ENCODE measurements at places on chromosomes 6 and 20.

- no peak for DNase-seq
These were observed 118.9 kb upstream of the BTN3A2 start for GRCh38 chr6:26246058-26246457.

DNA sequence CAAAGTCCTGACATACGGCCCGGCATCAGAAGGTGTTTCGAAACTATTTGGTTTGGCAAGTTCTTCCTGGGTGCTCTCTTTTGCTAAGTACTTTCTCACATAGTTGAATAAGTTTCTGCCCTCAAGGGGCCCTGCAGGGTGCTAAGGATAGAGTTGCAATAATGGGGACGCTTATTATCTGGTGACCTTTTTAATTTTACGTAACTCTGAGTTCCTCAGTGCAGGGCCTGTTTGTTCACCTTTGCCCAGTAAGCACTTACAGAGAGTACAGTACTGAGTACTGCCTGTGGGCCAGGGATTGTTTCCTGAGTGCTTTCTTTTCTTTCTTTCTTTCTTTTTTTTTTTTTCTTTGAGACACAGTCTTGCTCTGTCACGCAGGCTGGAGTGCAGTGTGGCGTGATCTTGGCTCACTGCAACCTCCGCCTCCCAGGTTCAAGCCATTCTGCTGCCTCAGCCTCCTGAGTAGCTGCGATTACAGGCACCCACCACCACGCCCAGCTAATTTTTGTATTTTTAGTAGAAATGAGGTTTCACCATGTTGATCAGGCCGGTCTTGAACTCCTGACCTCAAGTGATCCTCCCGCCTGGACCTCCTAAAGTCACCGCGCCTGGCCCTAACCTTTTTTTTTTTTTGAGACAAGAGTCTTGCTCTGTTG lies 4.5 kb upstream of the PXMP4 start:
- no peak for DNase-seq

GRCh38 chr20:61690993-61691838 lies 374.5 kb downstream of the TAF4 start:
- no peak for DNase-seq

- DNase-seq, result no peak
These were observed 59.8 kb upstream of the RREB1 start for GRCh38 chr6:7047966-7048365.

GRCh38 chr20:15113144-15113773 lies 775.8 kb upstream of the FLRT3 start:
- no peak for DNase-seq

GRCh38 chr20:50251992-50252511 lies 61.4 kb downstream of the CEBPB start:
- no peak for DNase-seq

- no peak for DNase-seq
These were observed 156.4 kb upstream of the PDE10A start for GRCh38 chr6:165819394-165819793.

GRCh38 chr20:50625986-50626677 lies 65.2 kb downstream of the RIPOR3 start:
- no peak for DNase-seq

GRCh38 chr6:35302604-35303241 lies 5.1 kb downstream of the DEF6 start:
- DNase-seq, result no peak

DNA sequence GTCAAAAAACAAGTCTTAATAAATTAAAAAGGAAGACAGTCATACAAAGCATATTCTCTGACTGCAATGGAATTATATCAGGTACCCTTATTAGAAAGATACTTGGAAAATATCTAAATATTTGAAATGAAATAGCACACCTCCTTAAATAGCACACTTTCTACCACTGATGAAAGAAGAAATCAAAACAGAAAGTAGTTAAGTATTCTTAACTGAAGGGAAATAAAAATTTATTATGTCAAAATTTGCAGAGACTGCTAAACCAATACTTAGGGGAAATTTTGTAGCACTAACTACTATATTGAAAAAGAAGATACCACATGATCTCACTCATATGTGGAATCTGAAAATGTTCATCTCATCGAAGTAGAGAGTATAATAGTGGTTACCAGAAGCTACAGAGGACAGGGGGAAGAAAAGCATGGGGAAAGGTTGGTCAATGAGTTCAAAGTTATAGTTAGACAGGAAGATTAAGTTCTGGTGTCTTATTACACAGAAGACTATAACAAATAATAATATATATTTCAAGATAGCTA lies 112.2 kb downstream of the ASCC3 start:
- DNase-seq, result no peak

DNA sequence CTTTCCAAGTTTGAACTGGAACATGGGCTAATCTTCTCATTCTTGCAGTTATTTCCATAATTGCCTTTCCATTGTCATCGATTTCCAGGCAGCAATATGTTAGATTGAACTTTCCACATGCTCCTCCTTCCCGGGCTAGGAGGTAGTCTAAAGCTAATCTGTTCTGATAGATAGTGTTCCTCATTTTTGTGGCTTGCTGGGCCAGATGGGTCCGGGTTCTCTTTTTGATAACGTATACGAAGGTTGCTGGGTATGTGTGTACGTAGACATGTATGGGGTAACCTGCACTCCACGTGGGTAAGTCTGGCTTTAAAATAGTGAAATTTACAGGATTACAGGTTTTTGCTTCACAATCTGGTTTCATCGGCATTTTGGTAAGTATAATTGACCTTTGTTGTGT lies 14.0 kb upstream of the GMPR start:
- no peak for DNase-seq

DNA sequence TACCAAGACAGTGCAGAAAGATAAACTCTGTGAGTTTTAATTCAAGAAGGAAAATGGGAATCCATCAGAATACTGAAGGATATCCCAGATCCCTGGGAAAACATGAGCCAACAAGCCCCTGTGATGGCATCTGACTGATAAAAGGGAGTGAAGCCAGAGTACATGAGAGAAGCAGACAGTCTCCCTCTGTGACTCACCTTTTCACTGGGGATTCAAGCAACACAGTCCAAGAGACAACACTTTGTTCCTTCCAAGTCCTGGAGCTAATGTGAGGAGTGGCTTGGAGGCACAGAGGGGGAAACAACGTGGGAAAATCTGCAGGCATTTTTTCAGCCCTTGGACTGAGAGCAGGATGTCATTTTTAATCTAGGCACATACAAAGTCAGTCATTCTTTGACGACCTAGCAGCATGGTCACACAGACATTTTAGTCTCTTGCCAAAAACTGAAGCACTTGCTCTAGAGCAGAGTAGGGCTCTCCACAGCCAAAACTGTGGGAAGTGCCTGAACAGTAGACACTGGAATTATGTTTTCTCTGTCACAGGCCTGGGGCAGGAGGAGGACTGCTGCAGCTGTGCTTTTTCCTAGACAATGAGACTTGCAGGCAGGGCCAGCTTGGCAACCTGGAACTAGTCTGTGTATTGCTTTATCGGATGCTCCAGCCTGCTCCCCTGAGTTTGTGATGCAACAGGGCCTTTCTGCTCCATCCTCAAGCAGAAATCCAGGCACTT lies 465.0 kb upstream of the GJE1 start:
- no peak for DNase-seq

- no peak for DNase-seq
These were observed 13.5 kb upstream of the NT5E start for GRCh38 chr6:85436411-85436810.

DNA sequence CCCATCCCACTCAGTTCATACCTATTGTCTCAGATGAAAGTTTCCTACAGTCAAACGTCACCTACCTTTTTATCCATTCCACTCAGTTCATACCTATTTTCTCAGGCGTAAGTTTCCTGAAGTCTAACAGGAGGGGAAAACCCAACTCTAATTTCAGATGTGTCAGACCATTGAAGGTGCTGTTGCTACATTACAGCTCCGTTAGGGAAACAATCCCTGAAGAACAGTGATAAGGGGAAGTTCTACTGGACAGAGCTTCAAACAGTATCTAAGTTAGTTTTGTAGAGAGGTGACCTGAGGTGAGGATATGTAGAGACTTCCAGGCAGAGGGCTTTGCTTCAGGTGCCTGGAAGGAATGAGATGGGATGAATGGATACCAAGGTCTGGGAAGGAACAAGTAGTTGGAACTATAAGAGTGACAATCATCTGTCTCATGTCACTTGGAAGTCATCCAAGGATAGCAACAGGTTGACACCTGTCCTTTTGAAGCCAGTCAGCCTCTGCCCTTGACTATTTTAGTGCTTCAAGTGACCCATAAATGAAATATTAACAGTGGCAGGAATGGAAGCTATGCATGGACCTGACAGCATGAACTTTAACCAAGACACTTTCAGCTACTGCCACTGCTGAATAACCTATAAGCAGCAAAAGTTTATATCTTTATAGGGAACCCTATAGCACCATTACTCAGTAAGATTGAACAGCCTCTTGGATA lies 191.6 kb upstream of the MOCS1 start:
- no peak for DNase-seq

GRCh38 chr6:130190701-130191690 lies 31.8 kb downstream of the SAMD3 start:
- no peak for DNase-seq

DNA sequence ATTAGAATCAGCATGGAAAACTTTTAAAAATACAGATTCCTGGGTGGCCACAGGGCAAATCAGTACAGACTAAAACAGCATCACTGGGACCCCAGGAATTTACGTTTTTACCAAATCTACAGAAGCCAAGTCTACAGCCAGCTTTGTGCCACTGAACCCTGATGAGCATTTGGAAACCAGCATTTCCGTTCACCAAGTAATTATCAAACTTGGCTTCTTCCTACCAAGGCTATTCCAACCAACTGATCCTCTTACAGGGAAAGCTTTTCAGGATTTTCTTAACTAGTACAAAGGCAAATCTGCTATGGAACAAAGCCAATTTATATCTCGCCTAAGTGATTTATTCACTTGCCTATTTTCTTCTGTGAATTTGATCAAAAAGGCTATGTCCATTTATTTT lies 47.0 kb downstream of the PLAGL1 start:
- DNase-seq, result no peak

DNA sequence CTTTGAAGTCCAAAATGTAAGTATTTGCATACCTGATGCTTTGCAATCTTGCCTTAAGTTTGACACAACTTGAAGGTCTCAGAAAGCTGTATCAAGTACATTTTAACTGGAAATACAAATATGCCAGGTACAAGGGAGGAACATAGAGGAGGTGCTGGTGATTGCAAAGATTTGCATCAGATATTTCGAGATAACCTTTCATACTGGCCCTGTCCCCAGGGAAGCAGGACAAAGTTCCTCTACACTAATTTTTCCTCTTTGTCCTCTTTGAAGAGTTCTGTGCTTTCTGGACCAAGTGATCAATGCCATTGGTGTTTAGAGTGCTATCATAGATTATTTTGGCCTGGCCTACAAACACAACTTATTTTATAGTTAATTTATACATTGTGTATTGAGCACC lies 686.1 kb downstream of the HACE1 start:
- DNase-seq, result no peak

GRCh38 chr6:156189195-156189594 lies 588.0 kb upstream of the ARID1B start:
- no peak for DNase-seq

DNA sequence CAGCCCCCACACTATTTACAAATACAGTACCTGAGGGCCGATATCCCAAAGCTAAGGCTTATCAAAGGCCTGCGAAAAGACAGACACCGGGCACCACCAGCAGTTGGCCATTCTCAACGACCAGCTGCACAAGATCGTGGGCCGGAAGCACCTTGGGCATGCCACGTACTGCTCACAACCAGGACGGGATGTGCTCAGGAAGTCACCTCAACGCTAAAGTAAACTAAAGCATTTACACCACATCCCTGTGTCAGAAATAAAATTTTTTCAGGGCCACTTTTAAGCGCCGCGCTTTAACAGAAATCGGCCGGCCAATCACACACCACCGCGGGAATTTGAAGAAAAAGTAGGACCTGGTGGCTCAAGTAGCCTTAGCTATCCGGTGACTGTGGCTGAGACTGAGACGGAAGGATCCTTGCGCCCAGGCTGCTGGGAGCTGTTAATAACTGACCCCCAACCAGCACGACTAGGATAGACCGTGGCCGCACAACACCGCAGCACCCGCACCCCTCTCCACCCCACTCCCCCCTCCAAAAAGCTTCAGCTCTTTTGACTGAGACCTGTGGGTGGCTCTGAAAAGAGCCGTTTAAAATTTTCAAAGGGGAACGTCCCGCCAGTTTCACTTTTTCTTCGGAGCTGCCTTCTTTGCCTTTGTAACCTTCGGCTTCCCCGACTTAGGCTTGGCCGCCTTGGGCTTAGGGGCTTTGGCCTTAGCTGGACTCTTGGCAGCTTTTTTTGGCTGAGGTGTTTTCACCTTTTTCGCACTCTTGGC lies 131.2 kb upstream of the BTN3A2 start:
- DNase-seq, result no peak

GRCh38 chr6:112203577-112204349 lies 50.6 kb downstream of the LAMA4 start:
- no peak for DNase-seq

DNA sequence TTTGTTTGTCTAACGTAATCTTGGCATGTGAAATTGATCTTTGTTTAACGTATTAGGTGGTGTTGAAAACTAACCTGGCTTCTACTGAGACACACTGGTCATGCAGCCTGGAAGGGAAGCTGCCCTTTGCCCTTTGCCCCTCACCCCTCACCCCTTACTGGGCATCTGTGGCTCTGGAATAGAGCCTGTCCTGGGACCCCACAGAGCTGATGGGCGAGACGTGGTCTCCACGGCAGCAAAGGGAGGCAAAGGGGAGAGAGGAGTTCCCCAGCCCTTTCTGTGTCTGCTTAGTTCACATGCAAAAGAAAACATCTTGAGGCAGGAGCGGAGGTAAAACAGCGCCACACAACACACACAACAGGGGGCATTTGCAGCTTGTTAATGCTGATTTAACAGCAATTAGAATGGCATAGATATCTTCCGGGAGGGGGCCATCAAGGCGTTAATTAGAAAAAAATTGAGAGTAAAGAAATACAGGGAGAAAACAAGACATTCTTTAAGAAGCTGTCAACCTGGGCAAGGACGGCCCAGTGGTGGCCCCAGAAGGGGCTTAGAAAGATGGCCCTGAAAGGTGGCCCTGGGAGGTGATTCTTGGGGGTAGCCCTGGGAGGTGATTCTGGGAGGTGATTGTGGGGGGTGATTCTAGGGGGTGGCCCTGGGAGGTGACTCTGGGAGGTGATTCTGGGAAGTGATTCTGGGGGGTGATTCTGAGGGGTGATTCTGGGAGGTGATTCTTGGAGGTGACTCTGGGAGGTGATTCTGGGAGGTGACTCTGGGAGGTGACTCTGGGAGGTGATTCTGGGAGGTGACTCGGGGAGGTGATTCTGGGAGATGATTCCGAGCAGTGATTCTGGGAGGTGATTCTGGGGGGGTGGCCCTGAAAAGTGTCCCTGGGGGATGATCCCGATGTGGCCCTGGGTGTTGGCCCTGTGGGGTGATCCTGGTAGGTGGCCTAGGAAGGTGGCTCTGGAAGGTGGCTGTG lies 44.5 kb upstream of the DACT2 start:
- DNase-seq, result no peak
